Germinal center (tissue), 1 donor: ENCODE measurements at places on chromosomes 7 and 10.

GRCh38 chr10:132545659-132546367 lies 8.2 kb downstream of the INPP5A start:
- no peak for DNase-seq

- DNase-seq = no peak
Measured at GRCh38 chr7:7416031-7416858, 119.4 kb downstream of the COL28A1 start.

DNA sequence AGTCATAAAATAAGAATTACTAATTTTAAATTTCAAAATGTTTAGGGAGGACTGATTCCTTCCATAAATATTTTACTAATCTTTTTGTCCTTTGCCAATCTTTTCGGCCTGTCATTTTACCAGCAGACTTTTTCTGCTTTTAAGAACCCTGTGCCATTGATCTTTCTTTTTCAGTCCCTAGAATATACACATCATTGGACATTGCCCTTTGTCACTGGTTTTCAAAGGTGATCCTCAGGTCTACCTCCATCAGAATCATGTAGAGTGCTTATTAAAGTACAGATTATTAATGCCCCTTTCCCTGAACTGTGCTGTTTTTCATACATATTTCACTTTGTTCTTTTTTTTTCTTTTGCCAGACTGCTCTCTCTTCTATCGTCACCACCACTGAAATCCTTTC lies 43.8 kb downstream of the SHOC2 start:
- no peak for DNase-seq

GRCh38 chr10:96988426-96988825 lies 156.3 kb downstream of the LCOR start:
- no peak for DNase-seq

GRCh38 chr7:81260152-81260551 lies 341.3 kb upstream of the SEMA3C start:
- DNase-seq = no peak
